Activated CD4-positive, alpha-beta T cell treated with anti-CD3 and anti-CD28 coated beads for 36 hours (primary cell): ENCODE measurements at places on chromosomes 12 and 14. TPM values are rescaled to one million over a fixed set of nuclear protein-coding genes. Genes with fewer than 3 reads are reported as not detected.

- no peaks in the 10 kb centered on the region for H3K36me3 ChIP-seq
- no peak overlapping the region for H3K4me3 ChIP-seq
- no peak overlapping the region for H3K27ac ChIP-seq
- peaks cover 7% of the 10 kb centered on the region for H3K27me3 ChIP-seq
- DNase-seq = no peak
Measured at GRCh38 chr12:94628369-94628768, 22.0 kb downstream of the TMCC3 start.

- H3K27ac ChIP-seq = no peak overlapping the region
- no peak for DNase-seq
- no peaks in the 10 kb centered on the region for H3K4me1 ChIP-seq
Measured at GRCh38 chr12:42446761-42447160, 120.8 kb downstream of the PPHLN1 start.

- H3K27me3 ChIP-seq = no peaks in the 10 kb centered on the region
- no peak for DNase-seq
- H3K4me3 ChIP-seq = no peak overlapping the region
- no peak overlapping the region for H3K27ac ChIP-seq
Measured at GRCh38 chr12:121719926-121720414, 7.4 kb downstream of the TMEM120B start.

- H3K36me3 ChIP-seq = no peaks in the 10 kb centered on the region
- H3K27me3 ChIP-seq = peaks cover 4% of the 10 kb centered on the region
- H3K4me3 ChIP-seq = no peak overlapping the region
- H3K4me1 ChIP-seq = peaks cover 13% of the 10 kb centered on the region
- DNase-seq = no peak
Measured at GRCh38 chr12:47762850-47763465, 4.3 kb upstream of the RAPGEF3 start.

- no peaks in the 10 kb centered on the region for H3K36me3 ChIP-seq
- no peak overlapping the region for H3K4me3 ChIP-seq
- no peaks in the 10 kb centered on the region for H3K4me1 ChIP-seq
- no peak overlapping the region for H3K27ac ChIP-seq
- H3K27me3 ChIP-seq = no peaks in the 10 kb centered on the region
Measured at GRCh38 chr12:87608321-87608720, 420.9 kb downstream of the C12orf50 start.

- H3K4me1 ChIP-seq = peaks cover 26% of the 10 kb centered on the region
- DNase-seq = peak; percentile 59
- H3K27ac ChIP-seq = peak overlapping the region; percentile 97
- H3K36me3 ChIP-seq = peaks cover 35% of the 10 kb centered on the region
- H3K4me3 ChIP-seq = peak overlapping the region; percentile 87
Measured at GRCh38 chr12:6752167-6752920, 597 bp downstream of the MLF2 start.

- H3K4me3 ChIP-seq = peak overlapping the region; percentile 97
- H3K4me1 ChIP-seq = peaks cover 36% of the 10 kb centered on the region
- peak overlapping the region; percentile 96 for H3K27ac ChIP-seq
- H3K36me3 ChIP-seq = peaks cover 47% of the 10 kb centered on the region
- H3K27me3 ChIP-seq = no peaks in the 10 kb centered on the region
- peak; percentile 94 for DNase-seq
Measured at GRCh38 chr12:113184900-113185179, 438 bp downstream of the DDX54 start.

Gene DNAH10
- 0.16 TPM for total RNA-seq

Gene TMEM119
- total RNA-seq = 0.28 TPM

Gene CLMN
- 0.75 TPM for total RNA-seq

Gene HIGD1C
- total RNA-seq = not detected

Gene HOXC11
- not detected for total RNA-seq

Gene CFAP54
- total RNA-seq = 0.44 TPM

Gene SERPINA9
- not detected for total RNA-seq

Gene KRT75
- not detected for total RNA-seq
